ENCODE measurements at places on chromosomes 2 and 18. TPM values are rescaled to one million over a fixed set of nuclear protein-coding genes. Genes with fewer than 3 reads are reported as not detected.
A peak's percentile ranks its signal among the peaks of the same experiment; 100 is the strongest.

- H3K4me1 ChIP-seq: peaks cover 23% of the 10 kb centered on the region
- no peak overlapping the region for H3K27ac ChIP-seq
- H3K27me3 ChIP-seq: peaks cover 39% of the 10 kb centered on the region
- peak overlapping the region; percentile 81 for H3K4me3 ChIP-seq
- H3K36me3 ChIP-seq: no peaks in the 10 kb centered on the region
These were observed 1.8 kb upstream of the ACVR1 start for GRCh38 chr2:157877761-157878400.

Gene SH3RF3
- 0.84 TPM for total RNA-seq

- no peaks in the 10 kb centered on the region for H3K36me3 ChIP-seq
- H3K4me3 ChIP-seq: peak overlapping the region; percentile 6
- peaks cover 56% of the 10 kb centered on the region for H3K27me3 ChIP-seq
- no peak overlapping the region for H3K27ac ChIP-seq
- DNase-seq: peak; percentile 13
- peaks cover 16% of the 10 kb centered on the region for H3K4me1 ChIP-seq
These were observed 403 bp upstream of the CLUL1 start for GRCh38 chr18:596288-596881.

Gene IL18RAP
- total RNA-seq: not detected

- no peak overlapping the region for H3K4me3 ChIP-seq
- H3K27me3 ChIP-seq: no peaks in the 10 kb centered on the region
- no peaks in the 10 kb centered on the region for H3K4me1 ChIP-seq
- no peaks in the 10 kb centered on the region for H3K36me3 ChIP-seq
- no peak for DNase-seq
These were observed 62.3 kb downstream of the VWA3B start for GRCh38 chr2:98149333-98149697.

Gene FHL2
- total RNA-seq: 3.8 TPM

DNA sequence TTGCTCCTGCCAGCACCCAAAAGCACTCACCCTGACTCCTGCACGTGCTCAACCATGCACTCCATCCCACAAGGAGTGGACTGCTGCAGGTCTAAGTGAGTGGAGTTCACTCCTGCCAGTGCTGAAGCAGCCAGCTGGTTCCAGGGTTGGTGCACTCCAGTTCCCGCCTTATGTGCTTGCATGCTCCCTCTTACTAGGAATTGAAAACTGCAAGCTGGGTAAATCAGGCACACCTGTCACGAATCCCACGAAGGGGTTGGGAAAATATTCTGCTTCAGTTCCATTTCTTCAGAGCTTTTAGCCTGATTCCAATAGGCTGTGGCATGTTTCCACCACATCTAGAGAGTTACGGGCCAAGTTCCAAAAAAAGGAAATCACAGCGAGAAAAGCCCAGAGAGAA lies 1365.5 kb upstream of the CHAC2 start:
- H3K4me3 ChIP-seq: no peak overlapping the region
- DNase-seq: no peak
- no peaks in the 10 kb centered on the region for H3K4me1 ChIP-seq
- no peak overlapping the region for H3K27ac ChIP-seq
- H3K27me3 ChIP-seq: no peaks in the 10 kb centered on the region

- H3K27me3 ChIP-seq: no peaks in the 10 kb centered on the region
- no peaks in the 10 kb centered on the region for H3K36me3 ChIP-seq
- peaks cover 9% of the 10 kb centered on the region for H3K4me1 ChIP-seq
- no peak overlapping the region for H3K4me3 ChIP-seq
- no peak for DNase-seq
These were observed 657.0 kb upstream of the SYT4 start for GRCh38 chr18:43934322-43934721.

Gene CPLX4
- not detected for total RNA-seq

DNA sequence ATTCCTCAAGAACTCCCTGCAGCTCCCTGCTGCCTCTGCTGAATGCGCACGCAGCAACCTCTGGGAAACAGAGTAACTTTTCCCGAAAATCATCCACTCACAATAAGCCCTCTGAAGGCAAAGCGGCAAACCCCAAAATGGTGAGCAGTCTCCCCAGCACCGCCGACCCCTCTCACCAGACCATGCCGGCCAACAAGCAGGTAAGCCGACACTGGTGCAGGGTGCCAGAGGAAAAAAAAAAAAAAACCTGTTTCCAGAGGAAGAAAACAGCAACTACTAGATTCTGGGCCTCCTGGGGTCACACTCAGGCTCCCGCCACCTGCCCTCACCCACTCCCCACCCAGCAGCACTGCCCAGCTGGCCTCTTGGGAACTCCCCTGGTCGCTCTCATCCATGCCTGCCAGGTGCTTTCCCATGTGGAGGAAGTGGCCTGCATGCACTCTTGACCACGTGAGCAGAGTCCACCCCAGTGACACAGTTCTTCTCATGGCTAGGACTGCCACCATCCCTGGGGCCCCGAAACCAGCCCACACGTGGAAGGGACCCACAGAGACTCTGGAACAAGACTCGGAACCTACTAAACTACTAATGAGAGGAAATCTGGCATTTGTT lies 36.9 kb downstream of the KCTD18 start:
- peaks cover 5% of the 10 kb centered on the region for H3K36me3 ChIP-seq
- DNase-seq: no peak
- H3K27me3 ChIP-seq: no peaks in the 10 kb centered on the region
- H3K27ac ChIP-seq: no peak overlapping the region
- H3K4me3 ChIP-seq: no peak overlapping the region
- peaks cover 38% of the 10 kb centered on the region for H3K4me1 ChIP-seq
